ENCODE measurements at places on chromosomes 3 and 15.

GRCh38 chr15:57019496-57020160, 101.2 kb downstream of the TCF12 start:
- no peak for DNase-seq

DNA sequence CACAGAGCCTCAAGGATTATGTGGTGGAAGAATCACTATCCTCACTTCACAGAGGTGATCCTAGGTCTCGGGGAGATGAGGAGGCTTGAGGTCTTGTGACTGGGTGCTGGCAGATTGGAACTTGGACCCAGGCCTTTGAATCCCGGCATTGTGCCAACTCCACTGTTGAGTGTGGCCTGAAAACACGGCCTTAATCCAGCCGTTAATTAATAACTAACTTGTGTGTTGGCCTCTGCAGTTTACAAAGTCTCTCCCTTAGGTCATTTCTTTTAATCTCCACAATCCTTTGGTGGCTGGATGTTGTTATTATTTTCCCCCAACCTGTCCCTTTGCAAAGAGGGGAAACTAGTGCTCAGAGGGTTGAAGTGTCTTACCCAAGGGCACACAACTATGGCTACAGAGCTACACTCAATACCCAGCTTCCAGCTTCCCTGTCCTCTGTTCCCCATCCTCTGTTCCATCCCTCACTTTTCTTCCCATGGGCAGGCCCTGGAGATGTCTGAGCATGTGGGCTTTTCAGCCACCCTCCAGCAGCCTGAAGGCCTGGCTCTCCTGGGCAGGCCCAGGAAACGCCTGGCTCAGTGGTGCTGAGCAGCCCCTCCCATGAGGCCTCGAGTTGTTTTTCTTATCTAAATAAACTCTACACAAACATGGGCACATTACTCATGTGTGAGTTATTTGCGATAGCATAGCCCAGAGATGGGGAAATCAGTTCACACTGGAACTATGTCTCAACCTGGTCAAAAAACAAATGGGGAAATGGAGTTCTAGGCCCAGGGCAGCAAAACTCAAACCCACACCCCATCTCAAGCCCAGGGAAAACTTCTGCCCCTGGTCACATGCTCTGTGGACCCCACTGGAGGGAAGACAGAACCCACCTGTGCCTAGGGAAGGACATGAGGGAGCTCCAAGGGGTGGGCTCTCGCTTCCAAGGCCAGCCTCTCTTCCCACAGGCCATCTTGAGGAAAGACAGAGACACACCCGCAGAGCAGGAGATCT, 16.8 kb upstream of the SMAD3 start:
- DNase-seq: no peak

GRCh38 chr3:71486831-71487230, 96.7 kb downstream of the FOXP1 start:
- DNase-seq: no peak

DNA sequence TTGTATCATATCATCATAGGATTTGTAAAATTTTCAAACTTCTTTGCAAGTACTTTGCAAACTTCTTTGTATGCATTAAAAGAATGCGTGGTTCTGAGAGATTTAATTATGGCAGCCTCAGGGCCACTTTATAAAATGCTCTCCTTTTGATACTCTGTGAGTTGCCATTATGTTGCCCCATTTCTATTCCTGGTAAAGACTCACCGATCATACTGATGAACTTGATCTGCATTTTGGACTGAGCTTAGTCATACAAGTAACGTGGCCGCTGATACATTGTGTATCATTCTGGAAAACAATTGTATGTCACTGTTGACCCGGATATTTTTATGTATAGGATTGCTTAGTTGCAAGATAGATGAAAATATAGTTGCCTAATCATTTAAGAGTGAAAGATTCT, 38.8 kb downstream of the AKAP13 start:
- no peak for DNase-seq

- no peak for DNase-seq
These were observed 208.1 kb downstream of the SATB1 start for GRCh38 chr3:18216996-18217395.

DNA sequence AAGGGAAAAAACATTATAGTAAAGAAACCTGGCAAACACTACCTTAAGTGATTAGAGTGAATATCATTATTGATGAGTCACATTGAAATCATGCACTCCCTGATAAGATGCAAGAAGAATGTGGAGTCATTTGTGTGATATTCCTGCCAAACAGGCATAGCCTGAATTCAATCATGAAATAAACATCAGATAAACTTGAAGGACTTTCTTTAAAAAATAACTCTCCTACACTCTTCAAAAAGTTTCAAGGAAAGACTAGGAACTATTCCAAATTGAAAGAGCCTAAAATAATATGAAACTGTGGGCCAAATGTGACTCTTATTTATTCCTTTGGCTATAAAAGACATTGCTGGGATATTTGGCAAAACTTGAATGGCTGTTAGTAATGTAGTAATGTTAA, 625.7 kb upstream of the LMCD1 start:
- DNase-seq: no peak

DNA sequence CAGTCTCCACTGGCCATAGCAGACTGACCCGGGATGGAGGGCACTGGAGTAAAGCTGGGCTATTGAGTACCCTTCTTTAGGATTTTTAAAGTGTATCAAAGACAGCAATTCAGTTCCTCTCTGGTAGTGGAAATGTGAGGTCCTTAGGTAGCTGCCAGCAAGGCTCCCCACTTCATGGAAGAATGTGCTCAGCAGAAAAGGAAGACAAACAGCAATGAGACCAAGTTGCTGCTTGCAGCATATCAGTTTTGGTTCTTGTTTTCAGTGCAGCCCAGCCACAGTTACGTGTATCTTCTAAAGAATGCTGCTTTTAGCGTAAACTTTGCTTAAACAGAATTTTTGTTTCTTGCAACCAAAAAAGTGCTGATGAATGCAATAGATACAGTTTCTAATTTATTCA, 374.0 kb upstream of the CBLB start:
- DNase-seq: no peak

GRCh38 chr15:31869686-31870307, 160.5 kb upstream of the CHRNA7 start:
- peak; percentile 60 for DNase-seq

- peak; percentile 81 for DNase-seq
These were observed 12.1 kb upstream of the CX3CR1 start for GRCh38 chr3:39291903-39292329.

- DNase-seq: no peak
These were observed 33.0 kb upstream of the ACKR4 start for GRCh38 chr3:132564070-132564465.

DNA sequence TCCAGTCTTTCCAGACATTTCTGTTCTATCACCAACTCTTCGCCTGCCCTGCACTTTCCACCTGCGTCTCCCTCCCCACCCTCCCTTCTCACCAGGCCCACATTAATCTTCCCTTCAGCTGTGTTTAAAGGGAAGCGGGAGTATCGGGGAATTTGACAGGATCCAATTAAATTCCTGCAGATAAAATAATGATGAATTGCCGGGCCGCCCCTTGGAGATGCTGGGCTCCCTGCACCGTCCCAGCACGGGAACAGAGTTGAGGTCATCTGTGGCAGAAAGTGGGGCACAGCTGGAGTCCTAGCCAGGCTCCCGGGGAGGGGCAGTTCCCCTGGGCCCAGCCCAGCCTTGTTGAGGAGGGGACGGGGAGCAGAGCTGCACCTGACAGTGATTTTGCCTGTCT, 30.3 kb downstream of the PLXNA1 start:
- no peak for DNase-seq

GRCh38 chr15:56454836-56455235, 10.1 kb downstream of the MNS1 start:
- DNase-seq: no peak
